Suppressor macrophage treated with lipopolysaccharide for 1 hour (primary cell): ENCODE measurements at places on chromosomes 6 and 20.

- DNase-seq = no peak
Observed at GRCh38 chr20:33475381-33476152, 14.3 kb upstream of the CBFA2T2 start.

GRCh38 chr20:16191496-16191895 is 381.8 kb downstream of the KIF16B start:
- DNase-seq = no peak

GRCh38 chr6:87754828-87755227 is 52.8 kb upstream of the AKIRIN2 start:
- no peak for DNase-seq

- no peak for DNase-seq
Observed at GRCh38 chr6:65091561-65091960, 615.5 kb downstream of the EYS start.
